ENCODE measurements at places on chromosomes 6 and 20. TPM values are rescaled to one million over a fixed set of nuclear protein-coding genes. Genes with fewer than 3 reads are reported as not detected.

DNA sequence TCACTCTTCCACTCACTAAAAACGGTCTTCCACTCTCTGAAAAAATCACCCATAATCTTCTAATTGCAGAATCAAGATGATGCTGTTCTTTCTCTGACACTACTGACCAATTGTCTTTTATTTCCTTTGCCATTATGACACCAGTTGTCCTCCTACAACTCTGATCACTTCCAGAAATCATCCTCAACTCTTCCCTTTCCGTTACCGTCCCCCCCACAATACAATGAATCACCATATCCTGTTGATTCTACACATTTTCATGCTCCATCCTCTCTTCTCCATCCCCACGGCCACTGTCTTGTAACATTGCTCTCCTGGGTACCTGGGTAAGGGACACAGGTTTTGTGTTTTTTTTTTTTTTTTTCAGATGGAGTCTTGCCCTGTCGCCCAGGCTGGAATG lies 2.5 kb upstream of the PPP2R5D start:
- DNase-seq = no peak

- DNase-seq = no peak
These were observed 207.1 kb upstream of the PRSS16 start for GRCh38 chr6:27040244-27041042.

DNA sequence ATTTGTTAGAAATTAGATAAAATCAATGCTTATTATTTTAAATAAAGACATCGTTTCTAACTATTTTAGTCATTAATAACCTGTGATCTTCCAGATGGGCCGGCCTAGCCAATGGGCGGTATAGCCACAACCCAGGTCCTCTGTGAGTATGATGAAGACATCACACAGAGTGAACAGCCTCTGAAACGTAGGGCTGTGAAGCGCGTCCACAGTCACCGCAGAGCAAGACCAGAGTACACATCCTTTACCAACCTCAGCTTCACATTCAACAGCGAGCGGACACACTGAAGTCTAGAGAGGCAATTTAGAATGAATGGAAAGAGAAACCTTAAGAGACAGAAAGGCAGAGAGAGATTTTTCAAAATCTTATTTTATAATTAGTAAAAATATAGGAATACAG lies 125.0 kb upstream of the RPS6KA2 start:
- no peak for DNase-seq

- DNase-seq = no peak
These were observed 86.2 kb downstream of the LAMP5 start for GRCh38 chr20:9600562-9600961.

- DNase-seq = no peak
These were observed 49.1 kb downstream of the KCNB1 start for GRCh38 chr20:49433333-49433732.

DNA sequence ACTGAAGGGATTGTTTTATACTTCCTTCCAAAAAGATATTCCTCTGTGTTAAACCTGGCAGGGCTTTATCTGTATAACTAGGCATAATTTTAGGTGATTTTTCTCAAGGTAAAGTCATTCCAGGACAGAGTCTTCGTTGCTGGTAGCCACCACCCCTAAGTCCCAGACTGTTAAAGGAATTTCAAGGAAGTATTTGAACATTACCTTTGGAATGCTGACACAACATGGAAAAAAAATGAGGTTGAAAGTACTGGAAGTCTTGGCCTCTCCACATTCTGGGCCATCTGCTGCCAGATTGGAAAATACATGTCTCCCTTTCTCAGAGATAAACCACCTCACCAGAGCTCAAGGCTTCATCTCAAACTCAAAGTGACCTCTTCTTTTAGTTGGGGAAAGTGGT lies 27.0 kb upstream of the ETV7 start:
- no peak for DNase-seq

GRCh38 chr6:90385759-90386313 lies 89.2 kb upstream of the BACH2 start:
- no peak for DNase-seq

DNA sequence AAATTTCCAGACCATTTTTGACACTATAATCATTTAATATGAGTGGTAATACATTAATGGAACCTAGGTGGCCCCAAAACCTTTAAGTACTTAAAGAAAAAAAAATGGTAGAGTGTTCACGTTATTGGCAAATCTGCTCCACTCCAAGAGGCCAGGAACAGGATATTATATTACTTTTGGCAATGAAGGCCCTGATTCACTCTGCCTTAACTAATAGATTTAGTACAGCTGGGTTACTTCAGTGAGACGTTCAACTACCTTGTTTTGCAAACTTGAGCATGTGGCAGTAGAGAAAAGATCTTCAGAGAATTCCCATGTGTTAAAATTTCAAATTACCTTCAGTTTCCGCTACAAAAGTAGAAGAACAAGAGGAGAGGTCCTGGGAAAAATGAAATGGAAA lies 12.8 kb downstream of the ADNP start:
- no peak for DNase-seq

DNA sequence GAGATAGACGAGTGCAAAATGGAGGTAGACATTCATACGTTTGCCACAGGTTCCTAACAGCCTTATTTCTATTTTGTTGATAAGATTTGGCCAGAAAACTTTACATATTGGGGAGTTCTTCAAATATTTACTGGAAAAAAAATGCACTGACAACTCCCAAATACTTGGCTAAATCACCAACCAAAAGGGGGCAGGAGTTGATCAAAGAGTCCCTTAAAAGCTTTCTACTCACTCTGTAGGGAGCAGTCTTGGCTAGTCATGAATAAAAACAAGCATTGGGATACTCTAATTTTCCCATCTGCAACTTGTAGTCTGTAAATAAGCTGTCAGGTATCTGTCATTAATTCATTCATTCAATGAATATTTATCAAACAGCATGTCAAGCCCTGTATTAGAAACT lies 18.4 kb downstream of the TENT5A start:
- no peak for DNase-seq

The TCP11 gene
- 2.7 TPM for polyA plus RNA-seq

The HLA-A gene
- 216 TPM for polyA plus RNA-seq

The ARFGEF3 gene
- polyA plus RNA-seq = 5.8 TPM

The SLC17A3 gene
- polyA plus RNA-seq = 0.40 TPM

Measured in right renal pelvis (tissue), 4 donors.